ENCODE measurements at places on chromosomes 2 and 18. TPM values are rescaled to one million over a fixed set of nuclear protein-coding genes. Genes with fewer than 3 reads are reported as not detected.

GRCh38 chr2:48749291-48750127 is 6.0 kb downstream of the LHCGR start:
- DNase-seq: no peak

DNA sequence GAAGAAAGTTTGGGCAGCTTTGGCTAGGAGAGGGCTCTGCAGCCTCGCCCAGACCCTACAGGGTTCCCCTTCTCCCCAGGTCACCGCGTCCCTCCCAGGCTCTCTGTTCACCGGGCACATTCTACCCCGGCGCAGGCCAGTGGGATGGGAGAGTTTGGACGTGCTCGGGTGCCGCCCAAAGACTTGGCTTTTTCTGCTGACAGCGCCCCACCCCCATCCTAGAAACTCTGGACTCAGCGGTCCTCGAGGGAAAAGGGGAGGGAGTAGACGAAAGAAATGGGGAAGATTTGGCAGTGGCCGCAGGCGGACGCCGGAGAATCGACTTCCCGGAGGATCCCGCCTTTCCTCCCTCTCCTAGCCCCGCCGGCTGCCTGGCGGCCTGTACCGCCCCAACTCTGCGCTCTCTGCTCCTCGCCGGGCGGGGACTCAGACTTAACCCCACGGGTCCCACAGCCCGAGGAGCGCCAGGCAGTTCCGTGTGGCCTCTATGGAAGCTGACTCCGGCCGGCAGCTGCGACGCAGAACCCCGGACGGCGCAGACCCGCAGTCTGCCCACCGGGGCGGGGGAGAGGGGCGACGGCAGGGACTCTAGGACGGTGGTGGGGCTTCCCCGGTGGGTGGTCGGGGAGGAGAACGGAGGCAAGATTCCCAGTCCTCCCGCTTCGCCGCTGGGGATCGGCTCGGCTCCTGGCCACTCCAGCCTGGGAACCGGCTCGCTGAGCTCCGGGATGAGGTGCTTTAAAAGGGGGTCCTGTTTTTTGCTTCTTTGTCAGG is 863 bp upstream of the SIX2 start:
- DNase-seq: no peak

DNA sequence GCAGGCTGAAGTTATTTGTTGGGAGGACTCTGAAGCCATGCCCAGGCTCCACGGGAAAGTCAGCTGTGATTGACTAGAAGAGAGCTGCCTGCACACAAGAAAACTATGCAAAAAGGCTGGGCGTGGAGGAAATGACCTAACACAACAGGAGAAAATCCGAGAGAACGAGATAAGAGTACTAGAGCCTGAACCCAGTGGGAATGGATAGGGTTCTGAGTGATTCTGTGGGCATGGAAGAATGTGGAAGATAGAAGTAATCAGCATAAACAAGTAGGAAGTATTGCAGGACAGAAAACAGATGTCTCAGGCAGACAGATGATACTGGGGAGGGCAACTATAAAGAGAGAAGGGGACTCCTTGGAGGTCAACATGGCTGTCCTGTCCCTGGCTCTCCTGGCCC is 12.1 kb upstream of the COPS8 start:
- no peak for DNase-seq

ITGB1BP1 gene
- 45.1 TPM for total RNA-seq

Data from cerebellum (tissue), 4 donors.